ENCODE measurements at places on chromosomes 7 and 10.

- no peak for DNase-seq
Measured at GRCh38 chr10:122282909-122283308, 11.8 kb downstream of the BTBD16 start.

GRCh38 chr10:78931321-78932053 is 137.3 kb upstream of the ZMIZ1 start:
- no peak for DNase-seq

- no peak for DNase-seq
Measured at GRCh38 chr10:114714281-114714741, 56.2 kb upstream of the ABLIM1 start.

GRCh38 chr7:102415685-102416225 is 17.6 kb upstream of the ORAI2 start:
- no peak for DNase-seq

GRCh38 chr10:98030093-98030821 is at the start of gene CRTAC1:
Gene CRTAC1, minus strand, starts transcription at chr10:98030621. Its CDS starts 149 bp downstream, at chr10:98030472.
- DNase-seq, result no peak

DNA sequence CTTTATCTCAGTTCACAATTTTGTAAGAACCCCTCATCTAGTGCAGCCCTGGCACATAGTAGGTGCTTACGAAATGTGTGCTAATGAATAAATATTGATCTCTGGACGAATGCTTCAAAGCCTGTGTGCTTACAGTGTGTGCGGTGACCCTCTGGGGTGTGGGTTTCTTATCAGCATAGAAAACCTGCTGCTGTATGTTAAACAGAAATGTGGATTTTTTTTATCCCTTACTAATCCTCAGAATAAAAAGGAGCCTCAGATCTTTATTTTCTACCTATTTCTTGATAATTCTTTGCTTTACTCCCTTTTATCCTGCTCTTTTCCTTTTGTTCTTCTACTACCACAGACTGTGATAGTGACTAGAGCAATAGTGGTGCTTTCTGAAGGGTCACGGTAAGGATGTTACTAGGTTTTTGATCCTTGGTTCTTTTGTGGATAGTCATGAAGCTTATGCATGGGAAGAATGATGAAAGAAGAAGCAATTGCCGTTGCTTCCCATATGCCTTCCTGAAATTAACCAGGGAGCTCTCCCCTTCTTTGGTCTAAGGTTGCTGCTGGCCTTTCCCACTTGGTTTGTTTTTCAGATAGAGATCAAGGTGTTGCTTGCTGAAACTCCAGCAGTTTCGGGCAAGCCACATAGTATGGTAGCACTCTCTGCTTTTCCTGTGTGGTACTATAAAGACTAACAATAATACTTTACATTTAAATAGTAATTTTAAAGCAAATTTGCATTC is 44.7 kb downstream of the SPAG6 start:
- DNase-seq, result no peak

DNA sequence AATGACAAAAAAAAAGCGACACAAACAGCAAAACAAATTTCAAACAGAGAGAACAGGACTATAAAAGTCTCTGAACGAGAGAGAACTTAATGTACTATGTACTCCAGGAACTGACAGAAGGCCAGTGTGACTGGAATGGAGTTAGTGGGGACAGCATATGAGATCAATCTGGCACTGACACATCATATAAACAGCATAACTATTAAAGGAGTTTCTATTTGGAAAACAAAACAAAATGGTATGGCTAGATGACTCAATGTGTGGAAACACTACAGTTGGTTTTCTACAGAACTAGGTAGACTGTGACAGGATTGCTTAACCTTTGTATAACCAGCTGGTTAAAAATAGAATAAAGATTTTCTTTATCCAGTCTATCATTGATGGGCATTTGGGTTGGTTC is 232.9 kb upstream of the KAT6B start:
- no peak for DNase-seq

- no peak for DNase-seq
Measured at GRCh38 chr7:87810130-87810529, 66.0 kb downstream of the SLC25A40 start.

DNA sequence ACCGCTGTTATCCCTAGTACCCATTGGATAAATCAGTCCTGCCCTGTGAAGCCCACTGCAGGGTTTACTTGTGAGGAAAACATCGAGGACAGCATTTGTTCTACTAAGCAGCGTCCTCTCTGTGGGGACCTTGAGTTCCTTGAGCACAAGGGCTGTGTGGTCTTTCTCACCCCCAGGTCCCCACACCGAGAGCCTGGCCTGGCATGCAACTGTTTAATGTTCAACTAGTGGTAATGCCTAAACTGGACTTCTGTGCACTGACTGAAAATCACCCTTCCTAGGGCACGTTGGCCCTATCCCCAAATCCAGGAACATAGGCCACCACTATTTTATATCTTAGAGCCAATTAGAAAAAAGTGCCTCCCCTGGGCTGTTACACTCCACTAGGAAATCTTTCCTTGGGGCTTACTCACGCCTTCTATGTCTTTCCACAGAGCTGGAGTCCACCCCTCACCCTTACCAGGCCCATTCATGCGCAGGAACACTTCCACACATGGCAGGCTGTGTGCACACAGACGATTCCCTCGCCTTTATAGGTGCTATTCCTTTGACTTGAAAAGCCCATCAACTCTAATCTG is 1.7 kb upstream of the TMEM213 start:
- DNase-seq, result no peak

GRCh38 chr7:2198760-2199159 is 34.0 kb downstream of the MAD1L1 start:
- no peak for DNase-seq

DNA sequence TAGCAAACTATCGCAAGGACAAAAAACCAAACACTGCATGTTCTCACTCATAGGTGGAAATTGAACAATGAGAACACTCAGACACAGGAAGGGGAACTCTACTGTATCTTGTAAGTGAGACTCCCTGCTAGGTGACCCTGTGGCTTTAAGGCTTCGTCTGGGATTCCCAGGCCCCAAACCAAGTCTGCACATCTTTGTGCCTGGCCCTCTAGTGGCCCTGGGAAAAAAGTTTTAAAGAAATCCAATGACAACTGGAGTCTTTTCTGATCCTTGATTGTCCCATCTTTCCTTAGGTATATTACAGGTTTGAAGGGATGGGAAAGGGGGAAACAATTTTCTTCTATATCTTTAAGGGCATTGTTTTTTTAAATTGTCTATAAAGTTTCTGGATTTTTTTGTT is 10.6 kb upstream of the LIPM start:
- DNase-seq, result no peak

DNA sequence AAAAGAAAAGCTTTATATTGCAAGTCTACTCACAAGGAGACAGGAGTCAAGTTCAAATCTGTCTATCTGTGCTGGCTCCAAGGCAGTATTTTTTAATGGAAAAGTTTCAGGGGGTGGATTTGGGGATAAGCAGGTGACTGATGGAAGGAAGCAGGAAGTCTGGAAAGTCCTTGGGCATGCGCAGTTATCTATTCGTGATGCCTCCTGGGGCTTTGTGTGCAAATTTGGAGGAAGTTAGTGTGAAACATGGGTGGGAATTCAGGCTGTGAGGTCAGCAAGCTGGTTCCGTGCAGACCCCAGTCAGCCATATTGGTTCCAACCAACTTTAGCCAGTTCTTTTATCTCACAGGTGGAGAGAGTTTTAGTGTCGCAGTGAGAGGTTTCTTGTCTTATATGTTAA is 140.0 kb downstream of the FRMD4A start:
- DNase-seq, result no peak

DNA sequence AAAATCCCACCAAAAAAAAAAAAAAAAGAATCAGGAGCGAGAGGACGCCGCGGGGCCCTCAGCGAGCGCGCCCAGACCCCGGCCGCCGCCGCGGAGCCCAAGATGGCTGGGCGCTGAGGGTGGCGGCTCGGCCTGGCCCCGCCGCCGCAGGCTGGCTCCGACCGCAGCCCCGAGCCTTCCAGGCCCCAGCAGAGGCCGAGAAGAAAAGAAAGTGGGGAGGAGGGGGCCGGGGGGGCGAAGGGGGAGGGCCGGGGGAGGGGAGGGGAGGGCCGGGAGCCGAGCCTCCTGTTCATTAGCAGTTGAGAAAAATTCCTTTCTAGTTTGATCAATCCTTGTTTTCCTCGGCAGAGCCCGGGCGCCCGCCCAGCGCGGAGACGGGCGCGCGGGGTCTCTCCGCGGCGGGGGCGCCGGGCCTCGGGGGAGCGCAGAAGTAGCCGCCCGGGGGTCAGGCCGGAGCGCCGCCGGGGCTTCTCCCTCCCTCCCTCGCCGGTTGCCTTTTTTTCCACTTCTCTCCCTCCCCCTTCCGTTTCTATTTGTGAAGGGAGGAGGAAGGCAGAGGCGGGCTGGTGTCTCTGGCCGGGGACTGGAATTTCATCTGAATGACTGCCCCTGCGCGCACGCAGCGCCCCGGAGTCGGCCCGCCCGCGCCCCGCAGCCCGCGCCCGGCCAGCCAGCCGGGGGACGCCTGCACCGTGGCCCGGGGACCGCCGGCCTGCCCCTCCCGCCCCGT is 778 bp upstream of the TRIM8 start:
- DNase-seq, result no peak

DNA sequence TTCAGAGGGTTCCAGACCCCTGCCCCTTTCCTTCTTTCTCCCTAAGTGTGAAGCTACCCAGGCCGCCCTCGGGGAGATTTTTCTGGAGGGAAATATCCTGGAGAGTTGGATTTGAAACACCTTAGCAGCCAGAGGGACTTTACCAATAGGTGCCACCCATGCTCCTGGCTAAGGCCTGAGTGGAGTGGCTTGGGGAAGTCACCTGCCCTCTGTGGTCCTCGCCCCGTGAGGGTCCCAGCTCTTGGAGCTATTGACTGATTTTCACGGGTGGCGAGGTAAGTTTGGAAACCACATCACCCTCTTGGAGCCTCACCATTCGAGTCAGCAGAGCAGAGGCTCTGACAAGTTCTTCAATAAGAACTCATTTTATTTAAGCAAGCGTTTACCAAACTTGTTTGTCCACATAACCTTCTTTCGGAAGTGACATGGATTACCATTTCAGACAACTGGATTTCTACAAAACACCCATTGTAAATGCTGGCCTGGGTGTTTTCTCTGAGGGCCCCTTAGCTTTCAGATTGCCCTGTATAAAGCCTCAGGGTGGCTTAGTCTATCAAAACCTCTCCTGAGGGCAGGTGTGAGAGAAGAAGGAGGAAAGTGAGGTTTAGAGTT is 20.4 kb downstream of the AQP1 start:
- no peak for DNase-seq

- DNase-seq, result peak; percentile 47
Measured at GRCh38 chr10:86261941-86262687, 104.5 kb downstream of the GRID1 start.

DNA sequence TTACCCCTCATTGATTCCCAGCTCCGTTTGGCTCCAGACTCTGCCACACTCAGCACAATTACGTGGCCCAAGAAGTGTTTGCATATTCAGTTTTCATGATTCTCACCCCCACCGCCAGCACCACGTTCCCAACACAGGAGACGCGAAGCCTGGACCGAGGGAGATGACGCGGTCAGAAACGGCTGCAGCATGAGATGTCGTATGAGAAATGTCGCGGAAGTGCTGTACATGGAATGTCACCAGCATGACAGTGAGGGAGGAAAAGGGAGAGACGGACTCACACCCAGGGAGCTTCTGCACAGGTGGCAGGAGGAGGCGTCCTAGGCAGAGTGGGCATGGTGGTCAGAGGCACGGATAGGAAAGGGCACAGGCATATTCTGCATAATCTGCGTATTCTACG is 188.3 kb downstream of the WDR37 start:
- DNase-seq, result no peak

- no peak for DNase-seq
Measured at GRCh38 chr10:111954386-111954785, 229.2 kb downstream of the GPAM start.

DNA sequence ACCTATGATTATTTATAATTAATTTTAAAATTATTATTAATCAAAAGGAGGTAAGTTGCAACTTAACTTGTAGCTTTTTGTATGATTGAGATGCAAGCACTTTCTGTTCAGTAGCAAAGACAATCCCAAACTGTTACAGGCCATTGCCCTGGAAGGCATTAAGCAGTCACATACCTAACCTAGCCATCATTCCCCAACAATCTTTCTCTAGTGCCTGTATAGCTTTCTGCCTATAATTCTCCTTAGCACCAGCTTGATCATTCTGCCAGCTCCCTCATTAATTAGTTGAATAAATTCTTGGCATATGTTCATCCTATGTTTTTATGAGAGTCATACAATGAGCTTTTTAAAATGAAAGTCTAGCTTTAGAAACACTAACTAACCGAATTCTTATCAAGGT is 178.9 kb upstream of the TMEM106B start:
- DNase-seq, result no peak

- DNase-seq, result no peak
Measured at GRCh38 chr7:5172196-5172775, 17.7 kb upstream of the WIPI2 start.

DNA sequence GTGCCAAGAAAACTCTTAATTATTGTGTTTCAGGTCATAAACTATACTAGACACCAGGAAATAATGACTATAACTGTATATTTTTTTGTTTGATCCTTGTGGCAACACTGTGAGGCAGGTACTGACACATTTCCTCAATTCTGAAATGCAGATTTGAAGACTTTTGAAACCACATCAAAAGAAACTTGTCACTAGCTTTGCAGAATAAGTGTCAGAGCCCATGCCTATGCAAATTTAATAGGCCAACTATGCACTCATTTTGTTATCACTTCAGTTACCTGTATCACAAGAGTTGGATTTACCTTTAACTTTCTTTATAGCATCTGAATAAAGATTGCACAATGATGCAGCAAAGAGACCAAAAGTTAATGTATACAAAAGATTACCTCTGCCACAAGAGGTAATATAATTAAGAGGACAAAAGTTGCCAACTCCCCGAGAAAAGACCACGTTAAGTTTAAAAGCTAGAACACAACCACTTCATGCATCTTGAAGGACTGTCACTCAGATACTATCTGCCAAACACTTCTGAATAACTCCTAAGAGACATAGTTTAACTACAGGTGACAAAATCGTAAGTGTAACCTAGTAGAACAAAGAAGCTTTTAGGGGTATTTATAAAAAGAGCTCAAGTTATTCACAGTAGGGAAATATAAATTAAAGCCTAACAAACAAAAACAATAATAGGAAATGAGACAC is 80.5 kb downstream of the ELAPOR2 start:
- DNase-seq, result no peak

GRCh38 chr10:118901906-118902305 is 127.6 kb upstream of the NANOS1 start:
- DNase-seq, result no peak

- DNase-seq, result no peak
Measured at GRCh38 chr10:86263907-86264306, 102.7 kb downstream of the GRID1 start.

- no peak for DNase-seq
Measured at GRCh38 chr7:17772581-17773288, 167.6 kb downstream of the SNX13 start.

DNA sequence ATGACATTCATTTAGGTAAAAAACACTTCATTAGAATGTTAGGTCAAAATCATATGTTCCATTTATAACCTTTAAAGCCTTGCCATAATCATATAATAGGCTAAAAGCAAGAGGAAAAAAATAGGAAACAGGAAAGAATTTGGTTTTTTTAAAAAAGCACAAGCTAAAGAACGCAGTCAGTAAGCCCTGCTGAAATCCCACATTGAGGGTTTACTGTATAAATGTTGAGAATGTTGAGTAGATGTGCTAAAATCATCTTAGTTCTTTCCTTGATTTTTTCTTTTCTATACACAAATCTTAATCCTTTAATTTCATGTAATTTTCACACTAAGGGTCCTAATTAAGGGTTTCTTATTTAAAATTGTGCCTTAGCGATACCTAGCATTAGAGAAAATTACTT is 133.0 kb downstream of the TSPAN12 start:
- DNase-seq, result no peak
